ENCODE measurements at places on chromosomes 2 and 18.

GRCh38 chr2:239892441-239893235 is 132.5 kb downstream of the NDUFA10 start:
- ATAC-seq, result no peak

DNA sequence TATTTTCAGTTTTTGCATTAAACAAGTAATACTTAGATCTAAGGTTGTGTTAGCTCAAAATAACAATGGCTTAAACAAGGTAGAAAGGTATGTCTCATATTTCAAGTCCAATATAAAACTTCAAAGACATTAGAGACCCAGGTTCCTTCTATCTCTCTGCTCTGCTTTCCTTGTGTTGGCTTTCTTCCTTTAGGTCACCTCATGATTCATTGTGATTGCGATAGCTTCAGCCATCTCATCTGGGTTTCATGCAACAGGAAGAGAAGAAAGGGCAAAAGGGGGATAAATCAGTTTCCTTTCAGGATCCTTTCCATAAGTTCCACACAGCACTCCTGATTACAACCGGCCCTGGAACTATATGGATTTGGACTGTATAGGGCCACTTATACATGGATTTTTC is 16.0 kb upstream of the TBR1 start:
- ATAC-seq, result no peak

DNA sequence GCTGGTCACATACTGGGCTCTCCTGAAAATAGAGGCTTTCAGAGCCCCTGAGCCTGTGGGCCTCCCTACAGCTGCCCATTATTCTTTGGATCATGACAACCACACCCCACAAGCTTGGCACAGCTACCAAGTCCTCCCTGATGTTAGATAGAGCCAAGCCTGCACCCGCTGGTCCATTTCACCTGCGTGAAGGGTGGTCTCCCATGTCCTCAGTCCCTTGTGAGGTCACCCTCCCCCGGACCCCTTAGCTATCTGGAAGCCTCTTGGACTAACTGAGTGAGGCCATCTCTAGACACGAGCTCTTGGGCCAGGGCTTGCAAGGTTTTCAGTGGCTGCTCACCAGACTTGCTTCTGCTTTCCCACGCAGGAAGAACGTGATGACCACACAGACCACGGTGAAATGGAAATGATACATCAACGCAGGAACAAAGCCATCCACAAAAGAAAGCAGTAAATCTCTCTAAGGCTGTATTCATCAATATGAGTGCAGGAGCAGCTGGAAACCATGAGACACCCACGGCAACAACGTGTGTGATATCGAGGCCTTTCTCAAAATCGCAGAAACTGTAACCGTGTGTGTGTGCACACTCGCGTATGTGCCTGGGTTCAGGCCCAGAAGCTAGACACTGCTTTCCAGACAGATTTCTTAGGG is 10.1 kb upstream of the MAL start:
- ATAC-seq, result no peak

GRCh38 chr18:77127769-77128671 is 4.6 kb downstream of the MBP start:
- peak; percentile 74 for ATAC-seq

GRCh38 chr2:96909611-96910021 is 39.7 kb upstream of the SEMA4C start:
- no peak for ATAC-seq

DNA sequence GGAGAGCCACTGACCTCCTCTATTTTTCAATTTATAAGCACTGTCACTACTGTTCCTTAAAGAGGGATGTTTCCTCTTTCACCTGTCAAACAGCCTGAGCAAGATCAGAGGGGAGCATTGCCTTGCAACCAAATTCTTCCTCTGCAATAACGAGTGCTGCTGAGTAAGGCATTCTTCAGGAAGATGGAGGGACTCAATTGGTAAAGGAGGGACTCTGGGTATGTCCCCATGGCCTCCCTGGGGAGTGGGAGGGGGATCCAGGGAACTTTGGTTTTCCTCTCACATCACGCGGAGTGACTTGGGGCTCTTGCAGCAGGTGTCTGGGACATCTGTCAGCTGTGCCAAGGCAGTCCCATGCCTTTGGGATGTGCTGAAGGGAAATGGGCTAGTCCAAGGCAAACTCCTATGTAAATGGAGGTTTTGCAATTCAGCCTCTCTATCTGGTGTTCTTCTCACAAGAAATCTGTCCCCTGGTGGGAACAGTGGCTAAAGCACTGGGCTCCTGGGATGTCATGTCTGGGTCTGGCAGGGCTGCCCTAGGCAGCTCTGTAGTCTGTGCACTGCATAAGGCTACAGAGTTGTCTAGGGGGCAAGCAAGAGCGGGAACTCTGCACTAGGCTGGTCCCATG is 14.4 kb upstream of the HES6 start:
- no peak for ATAC-seq

- ATAC-seq, result no peak
Measured at GRCh38 chr2:6068429-6068828, 376.2 kb downstream of the SOX11 start.

- ATAC-seq, result peak; percentile 56
Measured at GRCh38 chr2:216698895-216699294, 3.5 kb upstream of the IGFBP5 start.

- no peak for ATAC-seq
Measured at GRCh38 chr2:201575971-201576370, 67.3 kb downstream of the TMEM237 start.

DNA sequence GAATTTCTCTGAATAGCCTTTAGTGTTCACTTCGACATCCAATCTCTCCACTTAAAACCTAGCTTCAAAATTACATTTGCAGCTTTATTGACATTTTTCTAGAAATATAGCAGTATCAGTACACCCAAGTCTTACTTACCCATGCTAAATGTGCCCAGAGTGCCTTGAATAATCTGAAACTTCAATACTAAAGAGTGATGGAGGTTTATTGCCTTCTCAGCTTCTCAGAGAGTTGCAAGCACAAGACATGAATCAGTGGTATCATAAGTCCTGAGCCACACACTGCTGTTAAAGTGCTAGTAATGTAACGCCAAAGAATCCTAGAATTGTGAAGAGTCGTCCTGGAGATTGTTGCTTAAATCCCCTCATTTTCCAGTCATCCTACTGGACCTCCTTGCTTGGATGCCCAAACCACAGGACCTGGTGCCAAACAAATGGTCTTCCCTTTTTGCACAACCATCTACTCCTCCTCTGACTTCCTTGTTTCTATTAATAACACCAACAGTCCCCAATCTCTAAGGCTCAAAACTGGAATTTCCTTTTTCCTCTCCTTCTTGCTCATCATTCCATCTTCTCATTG is 83.2 kb upstream of the SPATS2L start:
- no peak for ATAC-seq

- ATAC-seq, result no peak
Measured at GRCh38 chr2:196225213-196225612, 53.8 kb upstream of the STK17B start.

DNA sequence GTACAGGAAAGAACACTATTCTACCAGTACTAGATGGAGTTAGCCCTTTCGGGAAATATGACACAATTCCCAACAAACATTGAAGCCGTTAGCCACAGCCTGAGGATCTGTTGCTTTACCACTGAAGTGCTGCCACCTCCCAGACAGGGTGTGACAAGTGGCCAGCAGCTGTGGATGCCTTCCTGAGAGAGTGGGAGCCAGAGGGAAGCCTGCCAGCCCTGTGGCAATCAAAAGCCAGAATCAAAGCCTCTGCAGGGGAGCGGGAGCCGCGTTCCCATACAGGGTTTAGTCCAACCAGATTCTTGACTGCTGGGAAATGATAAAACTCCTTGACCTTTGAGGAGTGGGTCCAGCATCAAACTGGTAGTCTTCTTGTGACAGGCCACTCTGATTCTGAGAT is 38.0 kb downstream of the SLC4A1AP start:
- no peak for ATAC-seq

GRCh38 chr2:63124218-63124617 is 73.6 kb downstream of the OTX1 start:
- no peak for ATAC-seq

GRCh38 chr2:211351987-211352386 is 795.6 kb downstream of the CPS1 start:
- no peak for ATAC-seq

GRCh38 chr2:25386971-25387875 is 45.5 kb upstream of the DNMT3A start:
- no peak for ATAC-seq

- no peak for ATAC-seq
Measured at GRCh38 chr2:120480903-120481445, 135.0 kb downstream of the INHBB start.

- no peak for ATAC-seq
Measured at GRCh38 chr2:12685145-12685544, 31.6 kb upstream of the TRIB2 start.

- ATAC-seq, result no peak
Measured at GRCh38 chr2:209411718-209412117, 12.1 kb upstream of the MAP2 start.

GRCh38 chr2:14632133-14632936 is at the start of gene LRATD1:
TSS of gene LRATD1 (plus strand) at chr2:14632717. CDS start at chr2:14633980, 1,263 bp downstream.
- no peak for ATAC-seq

- no peak for ATAC-seq
Measured at GRCh38 chr2:201122276-201122675, 6.3 kb downstream of the CFLAR start.

GRCh38 chr2:48677450-48677849 is 59.8 kb downstream of the GTF2A1L start:
- no peak for ATAC-seq

GRCh38 chr2:20282916-20283592 is 58.1 kb upstream of the SDC1 start:
- no peak for ATAC-seq

DNA sequence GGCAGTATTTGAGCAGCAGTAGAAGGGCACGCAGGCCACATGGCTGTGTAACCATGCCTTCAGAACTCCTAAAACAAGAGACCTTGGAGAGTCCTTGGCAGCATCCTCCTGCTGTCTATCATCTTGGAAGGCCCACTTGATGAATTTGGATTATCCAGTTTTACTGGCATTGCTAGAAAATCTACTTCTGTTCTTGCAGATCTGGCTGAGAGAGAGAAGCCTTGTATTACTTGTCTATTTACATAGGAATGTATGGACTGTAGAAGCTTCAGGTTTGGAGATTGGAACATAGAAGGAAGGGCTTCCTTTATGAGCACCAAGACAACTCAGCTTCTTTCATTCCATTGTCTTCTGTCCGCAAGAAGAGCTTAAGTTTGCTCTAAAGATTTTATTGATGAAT is 16.1 kb upstream of the GPBAR1 start:
- no peak for ATAC-seq

GRCh38 chr2:67534745-67535144 is 137.6 kb downstream of the ETAA1 start:
- no peak for ATAC-seq

DNA sequence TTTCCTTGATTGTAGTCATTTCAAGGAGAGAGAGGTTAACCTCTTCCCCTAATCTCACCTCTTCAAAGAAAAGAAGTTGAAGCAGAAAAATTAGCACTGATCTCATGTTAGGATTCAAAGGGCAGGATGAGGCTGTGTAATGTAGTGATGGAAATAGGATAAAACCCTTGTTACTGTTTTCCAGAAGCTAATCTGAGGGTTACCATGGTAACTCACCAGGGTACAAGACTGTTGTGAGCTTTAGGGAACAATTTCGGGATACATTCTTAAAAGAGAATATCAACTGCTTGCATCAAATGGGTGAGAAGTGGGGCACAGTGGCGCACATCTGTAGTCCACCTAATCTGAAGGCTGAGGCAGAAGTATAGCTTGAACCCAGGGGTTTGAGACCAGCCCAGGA is 64.9 kb upstream of the SLC39A10 start:
- ATAC-seq, result no peak

GRCh38 chr2:172288603-172289002 is 138.8 kb upstream of the ITGA6 start:
- ATAC-seq, result no peak

DNA sequence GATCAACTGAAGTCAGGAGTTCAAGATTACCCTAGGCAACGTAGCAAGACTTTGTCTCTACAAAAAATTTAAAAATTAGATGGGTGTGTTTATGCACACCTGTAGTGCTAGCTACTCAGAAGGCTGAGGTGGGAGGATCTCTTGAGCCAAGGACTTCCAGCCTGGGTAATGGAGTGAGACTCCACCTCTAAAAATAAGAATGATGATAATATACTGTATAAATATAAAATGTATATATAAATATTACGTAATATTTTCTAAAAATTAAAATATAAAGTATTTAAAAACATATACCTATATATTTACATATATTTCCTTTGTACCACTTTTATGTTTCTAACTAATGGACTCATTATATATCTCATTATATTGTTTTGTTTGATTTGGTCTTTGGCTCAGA is 409.5 kb upstream of the REG3G start:
- ATAC-seq, result no peak

GRCh38 chr2:211930331-211930730 is 608.3 kb downstream of the ERBB4 start:
- no peak for ATAC-seq

- ATAC-seq, result peak; percentile 85
Measured at GRCh38 chr2:173075781-173076580, at the start of gene MAP3K20. TSS of gene MAP3K20 (plus strand) at chr2:173075846. CDS start at chr2:173091032, 15,186 bp downstream.

DNA sequence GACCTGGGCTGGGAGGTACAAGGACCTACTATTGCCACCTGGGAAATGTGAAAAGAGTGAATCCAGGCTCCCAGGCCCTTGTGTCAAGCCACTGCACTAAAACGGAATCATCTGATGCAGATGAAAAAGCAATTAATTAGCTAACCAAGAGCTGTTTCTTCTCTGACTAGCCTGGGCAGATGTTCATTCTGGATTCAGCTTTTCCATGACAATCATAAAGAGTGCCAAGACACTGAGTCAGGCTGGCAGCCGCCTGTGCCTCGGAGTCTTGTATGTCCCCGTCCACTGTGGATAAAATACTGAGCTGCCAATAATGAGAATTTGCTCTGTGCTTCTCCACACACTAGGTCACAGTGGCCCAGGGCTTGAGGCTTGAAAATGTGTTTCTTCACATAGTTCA is 21.7 kb upstream of the LCLAT1 start:
- no peak for ATAC-seq

GRCh38 chr2:234405462-234405861 is 91.4 kb downstream of the ARL4C start:
- ATAC-seq, result peak; percentile 16

GRCh38 chr2:166614029-166614428 is 120.0 kb upstream of the SCN7A start:
- no peak for ATAC-seq

- ATAC-seq, result no peak
Measured at GRCh38 chr18:51525453-51526225, 328.2 kb upstream of the MEX3C start.

DNA sequence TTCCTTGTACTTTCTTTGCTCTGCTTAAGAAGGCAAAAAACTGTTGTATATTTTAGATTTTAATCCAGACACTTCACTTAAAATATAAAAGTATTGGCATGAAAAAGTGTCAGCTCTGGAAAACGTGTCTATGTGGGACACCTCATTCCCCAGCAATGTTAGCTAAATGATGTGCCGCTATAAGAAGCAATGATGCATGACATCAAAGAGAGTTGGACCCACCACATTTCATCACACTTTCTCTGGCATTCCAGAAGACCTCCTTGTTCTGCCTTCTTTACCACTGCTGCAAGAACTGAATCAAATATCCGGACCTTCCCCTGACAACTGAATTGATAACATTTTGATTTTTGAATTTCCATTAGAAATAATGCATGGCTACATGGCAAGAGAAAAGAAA is 242.4 kb upstream of the TANK start:
- ATAC-seq, result no peak

All from stimulated activated memory B cell treated with anti-CD40 and anti-IgM and Interleukin-4, amounts not matched to agents 10 μg/mL and 1 μg/mL and 100 μg/mL, for 72 hours (primary cell).